ENCODE measurements at places on chromosomes 16 and 17.
A peak's percentile ranks its signal among the peaks of the same experiment; 100 is the strongest.

DNA sequence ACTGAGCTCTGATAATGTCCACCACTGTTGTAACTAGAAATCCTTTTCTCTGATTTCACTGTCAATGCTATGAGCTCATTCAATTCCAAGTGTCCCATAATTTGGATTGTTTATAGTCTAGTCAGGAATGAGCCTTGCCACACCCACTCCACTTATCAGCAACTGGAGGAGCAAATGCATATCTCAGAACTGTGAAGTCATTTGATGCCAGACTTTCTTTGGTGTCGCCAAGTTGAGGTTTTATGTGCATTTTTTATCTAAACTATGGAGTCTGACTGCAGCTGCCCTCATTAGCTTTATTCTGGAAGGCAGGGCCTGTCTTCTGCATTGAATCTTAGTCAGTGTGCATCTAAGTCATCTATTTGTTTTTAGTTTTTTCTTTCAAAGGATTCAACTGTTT is 361.3 kb downstream of the PMP22 start:
- no peak for ATAC-seq

- ATAC-seq = no peak
These were observed 226.8 kb downstream of the CHD9NB start for GRCh38 chr16:52825892-52826291.

DNA sequence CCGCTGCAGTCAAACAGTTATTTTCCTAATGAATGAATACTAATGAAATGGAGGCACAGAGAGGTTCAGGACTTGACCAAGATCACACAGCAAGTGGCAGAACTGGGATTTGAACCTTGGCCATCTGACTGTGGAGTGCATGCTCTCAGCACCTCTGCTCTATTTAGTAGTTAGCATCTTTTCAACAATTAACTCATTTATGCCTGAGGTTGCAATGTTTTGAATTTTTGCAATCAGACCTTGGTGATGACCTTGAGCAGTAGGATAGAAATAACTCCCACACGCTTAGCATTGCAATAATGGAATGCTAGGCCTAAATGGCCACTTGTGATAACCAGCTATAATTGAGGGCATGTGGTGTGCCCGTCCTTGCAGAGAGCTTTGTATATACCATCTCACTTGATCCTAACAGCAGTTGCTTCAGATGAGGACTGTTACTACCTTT is 31.0 kb downstream of the NAGPA start:
- no peak for ATAC-seq

- no peak for ATAC-seq
These were observed 51.1 kb downstream of the ADAMTS18 start for GRCh38 chr16:77383606-77384187.

DNA sequence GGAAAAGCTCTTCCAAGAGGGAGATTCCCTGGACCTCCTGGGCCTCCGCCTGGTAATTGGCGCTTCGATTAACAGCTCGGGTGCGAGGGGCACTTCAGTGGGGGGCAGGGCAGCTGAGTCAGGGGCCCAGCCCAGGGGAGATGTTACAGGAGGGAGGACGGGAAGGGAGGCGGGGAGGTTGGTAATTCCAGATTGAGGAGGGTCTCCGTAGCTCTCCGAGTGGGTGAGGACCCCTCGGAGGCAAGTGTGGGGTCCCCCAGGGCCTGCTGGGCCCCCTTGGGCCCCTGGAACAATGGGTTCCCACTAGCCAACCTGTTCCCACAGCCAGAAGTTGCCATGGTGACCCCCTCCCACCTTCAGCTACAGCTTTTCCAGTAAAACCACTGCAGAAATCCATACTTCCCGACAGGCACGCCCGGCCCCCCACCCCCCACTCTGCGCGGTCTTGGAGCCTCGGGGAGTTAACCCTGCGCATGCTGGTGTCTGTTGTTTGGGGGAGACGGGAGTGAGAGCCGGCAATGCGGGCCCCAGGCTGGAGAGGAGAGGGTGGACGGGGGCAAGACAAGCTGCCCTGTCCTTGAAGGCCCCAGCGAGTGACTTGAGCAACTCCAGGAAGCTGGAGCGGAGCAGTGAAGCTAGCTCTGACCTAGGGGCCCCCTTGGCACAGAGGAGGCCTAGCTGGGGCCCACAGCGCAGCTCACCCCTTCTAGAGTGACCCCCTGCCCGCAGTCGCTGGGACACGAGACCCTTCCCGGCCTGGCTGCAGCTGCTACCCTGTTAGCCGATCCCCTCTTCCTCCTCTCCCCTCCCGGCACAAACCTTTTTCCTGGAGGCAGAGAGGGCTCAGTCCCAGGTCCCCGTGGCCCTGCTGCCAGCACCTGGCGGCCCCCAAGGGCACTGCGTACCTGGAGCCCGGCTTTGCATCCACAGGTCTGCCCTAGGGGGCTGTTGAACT is 37.8 kb downstream of the TMEM235 start:
- no peak for ATAC-seq

GRCh38 chr16:7579454-7579853 is 246.8 kb downstream of the RBFOX1 start:
- no peak for ATAC-seq

GRCh38 chr17:74484066-74484465 is 17.6 kb downstream of the CD300A start:
- ATAC-seq = no peak

DNA sequence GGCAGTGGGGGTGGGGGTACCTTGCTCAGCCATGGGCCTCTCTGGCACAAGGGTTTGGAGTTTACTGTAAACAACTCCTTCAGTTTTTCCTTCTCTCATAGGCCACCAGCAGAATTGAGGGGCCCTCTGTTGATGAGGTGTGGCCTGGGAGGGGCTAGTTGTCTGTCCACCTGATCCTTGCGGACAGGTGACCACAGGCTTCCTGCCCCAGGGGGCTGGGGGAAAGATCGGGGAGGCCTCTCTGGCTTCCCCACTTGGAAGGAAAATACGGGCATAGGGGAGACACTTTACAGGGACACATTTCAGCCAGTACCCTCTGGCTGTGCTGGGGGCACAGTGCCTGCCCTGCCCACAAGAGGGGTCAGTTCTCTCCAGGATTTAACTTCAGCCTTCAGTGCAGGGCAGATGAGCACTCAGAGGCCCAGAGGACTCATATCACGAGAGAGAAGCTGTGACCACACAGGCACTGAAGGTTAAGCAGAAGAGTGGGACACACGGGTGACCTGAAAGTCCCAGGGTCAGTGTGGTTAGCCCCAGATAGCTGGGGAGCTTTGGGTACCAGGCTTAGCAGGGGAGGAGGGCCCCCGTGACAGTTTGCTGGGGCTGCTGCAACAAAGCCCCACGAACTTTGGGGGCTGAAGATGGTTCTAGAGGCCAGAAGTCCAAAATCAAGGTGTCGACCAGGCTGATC is 245.9 kb downstream of the SEC14L1 start:
- no peak for ATAC-seq

DNA sequence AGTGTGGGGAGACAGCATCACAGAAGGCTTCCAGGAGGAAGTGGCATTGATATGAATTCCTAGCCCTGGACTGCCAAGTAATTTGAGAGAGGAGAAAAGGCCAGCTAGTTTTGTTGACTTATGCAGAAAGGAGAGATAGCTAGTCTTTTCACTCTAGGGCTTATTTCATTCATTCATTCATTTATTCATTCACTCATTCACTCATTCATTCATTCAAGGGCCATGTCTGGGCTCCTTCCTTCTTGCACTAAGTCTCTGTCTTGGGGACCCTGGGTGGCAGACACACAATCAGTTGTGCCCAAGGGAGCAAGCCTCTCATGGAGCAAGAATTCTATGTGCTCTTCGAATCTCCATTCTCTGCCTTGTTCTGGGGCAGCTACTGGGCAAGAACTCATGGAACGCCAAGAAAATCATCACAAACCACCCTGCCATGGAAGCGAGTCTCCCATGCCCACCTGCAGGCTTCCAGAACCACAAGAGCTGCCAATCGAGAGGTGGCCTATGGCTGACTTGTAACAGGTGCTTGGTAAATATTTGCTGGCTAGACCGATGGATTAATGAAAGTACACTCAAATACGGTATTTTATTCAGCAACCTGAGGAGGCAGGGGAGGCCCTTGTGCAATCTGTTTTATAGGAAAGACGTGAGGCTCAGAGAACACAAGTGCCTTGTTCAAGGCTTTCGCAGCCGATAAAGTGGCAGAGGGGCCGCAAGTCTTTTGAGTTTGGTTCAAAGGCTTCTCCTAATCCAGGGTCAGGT is 223.6 kb downstream of the XYLT1 start:
- ATAC-seq = no peak

DNA sequence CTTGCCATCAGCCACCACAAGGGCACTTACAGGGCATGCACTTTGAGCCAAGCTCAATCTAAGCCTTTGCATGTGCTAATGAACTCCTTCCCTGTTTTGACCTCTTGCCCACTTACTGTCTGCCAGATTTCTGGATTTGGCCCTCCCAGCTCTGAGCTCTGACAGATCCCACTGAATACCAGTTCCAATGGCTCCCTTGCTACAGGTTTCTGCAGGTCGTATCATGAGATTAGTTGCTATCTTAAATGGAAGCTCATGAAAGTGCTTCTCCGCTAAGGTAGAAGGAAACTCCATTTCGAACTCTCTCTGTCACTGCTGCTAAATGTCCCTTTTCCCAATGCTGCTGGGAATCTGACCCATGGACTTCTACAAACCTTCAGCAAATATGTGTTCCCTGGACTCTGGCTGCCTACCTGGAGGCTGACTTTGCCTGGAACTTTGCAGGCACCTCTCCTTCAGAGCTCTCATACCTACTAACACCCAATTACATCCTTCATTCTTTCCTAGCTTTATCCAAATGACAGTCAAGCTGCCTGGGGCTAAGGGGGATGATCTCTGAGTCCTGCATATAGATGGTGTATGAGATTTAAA is 23.5 kb upstream of the TOB1 start:
- no peak for ATAC-seq

- ATAC-seq = no peak
These were observed 327.7 kb downstream of the BCAS3 start for GRCh38 chr17:61005358-61005757.

GRCh38 chr17:49556223-49556943 is 19.3 kb upstream of the NXPH3 start:
- peak; percentile 90 for ATAC-seq

- no peak for ATAC-seq
These were observed 8.6 kb upstream of the GSG1L start for GRCh38 chr16:28072087-28072486.

GRCh38 chr16:82010649-82011048 is 621 bp downstream of the SDR42E1 start:
- ATAC-seq = no peak

DNA sequence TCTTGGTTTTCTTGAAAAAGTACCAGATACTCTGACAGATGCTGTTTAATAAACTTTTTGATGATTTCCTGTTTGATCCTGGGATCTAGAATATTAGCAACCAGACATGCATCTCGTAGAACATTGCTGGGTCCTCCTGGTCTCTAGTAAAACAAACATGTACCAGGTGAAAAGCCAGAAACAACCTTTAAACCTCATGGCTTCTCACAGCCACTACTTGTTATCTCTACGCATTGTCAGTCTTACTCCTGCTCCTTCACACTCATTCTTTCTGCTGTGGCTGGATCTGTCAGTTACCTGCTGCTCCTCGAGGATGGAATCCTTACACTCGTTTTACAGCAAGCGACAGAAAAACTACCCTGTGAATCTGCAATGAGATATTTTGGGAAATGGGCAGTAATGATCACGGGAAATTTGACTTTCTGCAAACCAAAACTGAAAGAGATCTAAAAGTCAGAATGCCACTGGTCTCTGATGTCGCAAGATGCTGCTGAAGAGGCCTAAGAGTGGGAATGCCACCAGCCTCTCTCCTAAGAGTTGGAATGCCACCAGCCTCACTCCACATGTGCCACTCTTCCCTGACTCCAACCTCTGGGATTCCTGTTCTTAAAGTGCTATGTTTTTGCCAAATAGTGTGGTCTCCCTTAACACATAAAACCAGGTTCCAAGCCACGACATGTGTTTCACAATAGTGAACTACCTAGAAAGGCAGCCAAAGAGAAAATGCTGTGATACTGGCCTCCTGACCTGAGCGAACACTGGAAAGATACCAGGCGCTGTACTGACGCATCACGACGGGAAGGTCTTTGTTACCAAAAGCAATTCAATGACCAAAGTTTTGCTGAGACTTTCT is 86.3 kb downstream of the VPS53 start:
- ATAC-seq = no peak

DNA sequence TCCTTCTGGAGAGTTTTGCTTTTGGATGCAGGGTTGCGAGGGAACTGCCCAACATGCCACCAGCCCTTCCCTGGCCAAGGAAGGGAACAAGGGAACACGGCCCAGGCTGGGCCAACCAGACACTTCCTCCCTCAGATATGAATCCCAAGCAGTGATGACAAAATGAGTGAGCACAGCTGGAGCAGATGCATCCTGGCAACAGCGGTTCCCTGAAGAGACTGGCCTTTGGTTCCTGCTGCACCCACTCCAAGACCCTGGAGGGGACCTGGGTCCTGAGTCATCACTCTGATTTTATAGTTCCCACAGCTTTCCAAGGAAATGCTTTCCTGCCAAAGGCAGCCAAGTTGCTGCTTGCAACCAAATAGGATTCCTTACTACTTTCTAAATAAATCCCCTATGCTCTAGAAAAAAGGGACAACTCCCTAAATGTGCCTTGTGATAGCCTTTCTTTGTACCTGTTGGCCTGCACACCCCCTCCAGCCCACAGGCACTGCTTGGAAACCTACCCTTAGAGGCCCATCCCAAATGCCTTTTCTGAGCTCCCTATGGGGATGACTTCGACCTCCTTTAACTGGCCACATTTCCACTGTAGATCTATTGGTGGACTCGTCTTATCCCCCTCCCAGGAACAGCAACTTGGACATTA is 5.3 kb downstream of the ST3GAL2 start:
- ATAC-seq = no peak

DNA sequence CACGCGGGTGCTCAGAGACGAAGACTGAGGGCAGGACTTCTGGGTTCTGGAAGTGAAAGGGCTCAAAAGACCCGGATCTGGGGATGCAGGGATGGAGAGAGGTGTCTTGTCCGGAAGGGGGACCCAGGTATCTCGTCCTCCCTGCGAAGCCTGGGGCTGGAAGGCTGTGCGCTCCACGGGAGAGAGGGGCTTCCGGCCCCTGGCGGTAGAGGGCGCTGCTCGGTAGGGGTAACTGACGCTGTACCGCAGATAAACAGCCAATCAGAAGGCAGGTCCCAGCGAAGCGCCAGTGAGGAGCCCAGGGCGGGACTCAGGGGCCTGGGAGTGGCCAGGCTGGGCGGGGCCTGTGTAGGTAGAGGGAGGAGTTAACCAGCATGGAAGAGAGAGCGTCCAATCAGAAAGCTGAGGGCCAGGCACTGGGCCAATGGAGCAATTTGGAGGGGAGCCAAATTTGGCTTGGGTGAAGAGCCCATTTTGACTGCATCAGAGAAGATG is 804 bp downstream of the TGFB1I1 start:
- peak; percentile 34 for ATAC-seq

GRCh38 chr17:8153957-8154607 is 1.9 kb upstream of the PER1 start:
- no peak for ATAC-seq

- no peak for ATAC-seq
These were observed 12.8 kb downstream of the AXIN1 start for GRCh38 chr16:339680-340079.

DNA sequence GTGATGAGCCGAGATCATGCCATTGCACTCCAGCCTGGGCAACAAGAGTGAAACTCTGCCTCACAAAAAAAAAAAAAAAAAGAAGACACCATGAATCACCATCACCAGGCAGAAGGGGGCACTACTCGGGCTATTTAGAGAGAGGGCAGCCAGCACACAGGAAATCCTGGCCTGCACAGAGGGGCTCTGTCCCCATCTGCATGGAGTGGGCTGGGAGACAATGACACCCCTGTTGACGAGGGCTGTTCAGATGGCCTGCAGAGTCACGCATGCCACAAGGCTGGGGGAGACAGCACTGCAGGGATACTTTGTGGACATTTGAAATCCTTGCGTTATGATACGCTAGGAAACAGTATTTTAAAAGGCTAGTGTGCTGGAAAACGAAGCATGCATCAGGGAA is 48.3 kb downstream of the CUEDC1 start:
- ATAC-seq = no peak
